ENCODE measurements at places on chromosomes 2 and 18.

DNA sequence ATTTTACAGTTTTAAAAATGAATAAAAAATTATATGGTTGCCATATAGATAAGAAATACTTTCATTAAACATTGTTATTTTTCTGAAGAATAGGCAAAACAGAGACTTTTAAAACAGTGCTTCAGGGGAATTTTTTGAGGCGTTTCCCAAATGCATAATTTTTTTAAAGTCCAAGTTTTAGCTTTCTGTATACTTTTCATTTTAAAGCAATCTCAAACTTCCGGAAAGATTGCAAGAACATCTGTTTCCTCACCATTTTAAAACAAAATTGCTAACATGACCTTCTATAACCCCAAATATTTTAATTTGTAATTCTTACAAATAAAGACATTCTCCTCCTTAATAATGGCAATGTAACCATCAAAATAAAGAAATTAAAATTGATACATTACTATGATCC is 15.1 kb upstream of the MBD2 start:
- no peak for DNase-seq

DNA sequence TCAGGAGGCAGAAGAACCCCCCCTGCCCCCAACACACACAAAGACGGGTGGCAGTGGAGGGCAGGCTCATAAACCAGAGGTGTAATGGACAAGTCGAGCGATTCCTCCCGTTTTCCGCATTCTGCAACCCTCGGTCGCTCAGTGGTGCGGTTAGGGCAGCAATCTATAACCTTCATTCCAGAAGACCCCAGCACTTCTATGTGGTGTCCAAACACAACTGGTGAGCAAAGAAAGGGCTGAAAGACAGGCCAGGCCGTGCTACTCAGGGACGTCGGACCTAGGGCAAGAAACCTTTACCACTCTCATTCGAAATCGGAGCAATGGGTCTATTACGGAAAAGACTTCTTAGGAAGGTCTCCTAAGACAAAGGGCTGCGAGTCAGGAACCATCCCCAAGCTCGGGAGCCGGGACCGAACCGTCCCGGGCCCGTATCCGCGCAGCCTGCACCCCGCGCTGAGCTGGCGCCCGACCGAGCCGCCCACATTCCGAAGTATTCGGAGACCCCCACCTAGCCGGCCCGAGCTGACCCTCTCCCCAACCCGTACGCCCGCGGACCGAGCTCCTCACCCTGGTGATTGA is 568 bp downstream of the ARL5A start:
- DNase-seq: peak; percentile 24

DNA sequence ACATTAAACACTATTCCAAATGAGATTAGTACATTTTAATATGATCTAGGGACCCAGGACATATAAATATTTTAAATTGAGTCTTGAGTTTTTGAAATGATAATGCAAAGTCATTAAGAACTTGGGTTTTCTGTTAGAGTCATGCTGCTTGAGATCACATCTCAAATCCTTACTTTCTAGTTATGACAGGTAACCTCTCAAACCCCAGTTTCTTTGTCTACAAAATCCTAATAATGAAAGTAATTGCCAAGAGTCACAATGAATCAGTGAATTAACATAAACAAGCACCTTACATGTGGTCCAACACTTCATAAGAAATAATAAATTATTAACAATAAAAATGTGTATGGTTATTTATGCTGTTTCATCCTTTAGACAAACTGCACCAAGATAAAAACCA is 607.6 kb downstream of the LRP1B start:
- no peak for DNase-seq

DNA sequence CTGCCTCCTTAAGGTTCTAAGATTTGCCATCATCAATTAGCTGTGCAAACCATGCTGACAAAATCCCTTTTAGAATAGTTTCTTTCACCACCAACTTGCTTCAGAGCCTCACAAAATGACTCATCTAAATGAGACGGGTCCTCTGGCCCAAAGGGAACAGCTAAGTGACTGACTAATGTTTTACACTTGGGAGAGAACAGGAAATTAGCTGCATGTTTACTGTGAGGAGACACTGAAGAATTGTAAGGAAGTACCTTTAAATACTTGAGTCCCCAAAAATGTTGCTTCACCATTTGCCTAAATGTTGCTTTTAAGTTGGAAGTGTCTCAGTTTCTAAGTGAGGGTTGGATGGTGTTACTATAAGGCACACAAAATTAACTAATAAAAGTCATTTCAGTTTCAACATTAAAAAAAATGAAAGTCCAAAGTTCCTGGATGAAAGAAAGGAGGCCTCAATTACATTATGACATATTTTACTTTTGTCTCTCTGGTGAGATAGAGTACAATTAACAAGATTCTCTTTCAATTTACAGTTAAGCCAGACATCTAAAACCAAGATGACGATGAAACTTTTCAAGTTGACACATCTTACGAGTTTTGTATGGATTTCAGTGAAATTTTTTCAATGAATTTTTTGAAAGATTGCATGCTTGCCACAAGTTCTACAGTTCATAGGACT is 229.1 kb upstream of the FN1 start:
- no peak for DNase-seq

GRCh38 chr2:172153156-172153555 is 50.5 kb upstream of the DLX2 start:
- DNase-seq: no peak

Data from ovary (tissue), 10 donors.